ENCODE measurements at places on chromosomes 4 and X. TPM values are rescaled to one million over a fixed set of nuclear protein-coding genes. Genes with fewer than 3 reads are reported as not detected.

The ARMCX1 gene
- polyA plus RNA-seq = not detected

The SPINK2 gene
- 7.1 TPM for polyA plus RNA-seq

The PNMA5 gene
- polyA plus RNA-seq = 0.19 TPM

The TBX22 gene
- polyA plus RNA-seq = not detected

The SUPT20HL2 gene
- polyA plus RNA-seq = not detected

The PROM1 gene
- not detected for polyA plus RNA-seq

The RIBC1 gene
- polyA plus RNA-seq = 0.78 TPM

The DSPP gene
- polyA plus RNA-seq = not detected

The PAGE4 gene
- not detected for polyA plus RNA-seq

The DCAF12L1 gene
- not detected for polyA plus RNA-seq

The SPATA18 gene
- polyA plus RNA-seq = 0.40 TPM

The RTL5 gene
- not detected for polyA plus RNA-seq

The COL25A1 gene
- not detected for polyA plus RNA-seq

The FABP2 gene
- polyA plus RNA-seq = not detected

The SPANXC gene
- polyA plus RNA-seq = not detected

The MPC1L gene
- polyA plus RNA-seq = not detected

The RTL9 gene
- polyA plus RNA-seq = not detected

The SMIM10L2A gene
- polyA plus RNA-seq = 0.05 TPM

The FAM9C gene
- not detected for polyA plus RNA-seq

The EVC2 gene
- 0.50 TPM for polyA plus RNA-seq

The AMOT gene
- polyA plus RNA-seq = 3.3 TPM

The STOX2 gene
- polyA plus RNA-seq = not detected

The MEPE gene
- not detected for polyA plus RNA-seq

The SLC26A1 gene
- 0.70 TPM for polyA plus RNA-seq

The SLC25A31 gene
- not detected for polyA plus RNA-seq

The RASL11B gene
- polyA plus RNA-seq = 0.13 TPM

The PRRG3 gene
- not detected for polyA plus RNA-seq
